ENCODE measurements at places on chromosomes 7 and 10.
A peak's percentile ranks its signal among the peaks of the same experiment; 100 is the strongest.

GRCh38 chr10:67520924-67521520, 175.0 kb downstream of the CTNNA3 start:
- DNase-seq, result peak; percentile 24

- no peak for DNase-seq
Measured at GRCh38 chr7:134804351-134804750, 24.9 kb downstream of the CALD1 start.

- DNase-seq, result no peak
Measured at GRCh38 chr10:42488416-42488815, 150.0 kb downstream of the ZNF33B start.

- no peak for DNase-seq
Measured at GRCh38 chr7:156963472-156963871, 14.0 kb downstream of the NOM1 start.

- no peak for DNase-seq
Measured at GRCh38 chr10:10845185-10845584, 172.5 kb upstream of the CELF2 start.

DNA sequence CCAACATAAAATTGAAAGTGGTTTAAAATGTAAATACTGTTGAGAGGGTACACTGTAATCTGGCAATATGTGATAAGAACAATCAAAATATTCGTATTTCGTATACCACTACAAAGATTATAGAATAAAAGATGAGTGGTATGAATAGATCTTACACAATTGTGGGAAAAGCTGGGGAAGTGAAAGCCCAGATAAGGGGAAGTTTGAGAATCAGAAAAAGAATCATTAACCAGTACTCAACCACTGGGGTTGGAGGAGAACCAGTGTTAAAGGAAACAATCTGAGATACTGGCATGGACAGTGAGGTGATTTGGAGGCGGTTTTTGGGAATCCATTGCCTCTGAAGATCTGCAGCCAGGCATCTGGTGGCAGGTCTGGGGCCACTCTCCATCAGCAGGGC, 59.7 kb upstream of the CDK14 start:
- DNase-seq, result no peak

GRCh38 chr7:13276977-13277376, 589.5 kb downstream of the ARL4A start:
- no peak for DNase-seq

GRCh38 chr7:30196408-30196807, 61.6 kb downstream of the MTURN start:
- no peak for DNase-seq
